ENCODE measurements at places on chromosomes 2 and 18.

DNA sequence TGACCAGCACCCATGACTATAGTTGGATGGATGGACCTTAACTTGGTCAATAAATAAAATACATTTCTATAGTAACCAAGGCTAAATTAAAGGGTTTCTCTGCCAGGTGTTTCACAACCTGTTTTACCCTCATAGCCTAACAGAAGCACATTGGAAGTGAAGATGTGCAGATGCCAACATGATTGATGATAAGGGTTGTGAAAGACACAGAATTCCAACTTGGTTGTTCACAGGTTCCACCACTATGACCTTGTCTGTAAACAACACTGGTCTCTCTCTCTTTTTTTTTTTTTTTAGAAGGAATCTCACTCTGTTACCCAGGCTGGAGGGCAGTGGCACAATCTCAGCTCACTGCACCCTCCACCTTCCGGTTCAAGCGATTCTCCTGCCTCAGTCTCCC is 37.5 kb upstream of the PTH2R start:
- DNase-seq = no peak

- DNase-seq = no peak
Measured at GRCh38 chr2:674321-674985, 2.8 kb downstream of the TMEM18 start.

- no peak for DNase-seq
Measured at GRCh38 chr2:53422979-53423378, 344.6 kb upstream of the CHAC2 start.

GRCh38 chr2:98293931-98294687 is 52.1 kb upstream of the CNGA3 start:
- DNase-seq = no peak

DNA sequence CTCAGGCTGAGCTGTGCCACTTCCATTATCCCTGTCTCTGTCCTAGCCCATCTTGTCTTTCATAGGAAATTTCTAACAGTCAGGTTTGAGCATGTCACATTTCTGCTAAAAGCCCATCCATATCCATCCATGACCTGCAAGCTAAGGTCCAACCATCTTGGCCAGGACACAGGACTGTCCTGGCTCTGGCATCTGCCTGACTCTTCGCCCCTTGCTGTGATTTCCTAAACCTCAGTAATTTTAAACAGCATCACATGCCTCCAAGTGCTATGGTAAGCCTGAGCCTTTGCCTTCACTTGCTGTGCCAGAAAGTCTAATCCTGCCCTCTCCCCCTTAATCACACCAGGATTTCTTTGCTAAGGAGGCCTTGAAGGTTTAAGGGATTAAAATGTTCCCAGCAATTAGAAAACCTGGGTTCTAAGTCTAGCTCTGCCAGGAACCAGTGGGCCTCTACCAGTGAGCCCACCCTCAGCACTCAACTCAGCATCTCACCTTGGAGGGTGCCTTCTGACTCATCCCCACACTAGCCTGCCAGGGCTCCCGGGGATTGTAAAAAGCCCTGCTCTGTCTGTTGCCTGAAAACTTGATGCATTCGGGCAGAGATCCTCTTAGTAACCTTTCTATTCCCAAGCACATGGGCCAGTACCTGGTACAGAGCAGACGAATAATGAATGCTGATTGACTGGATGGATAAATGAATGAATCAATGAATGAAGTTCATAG is 411.0 kb downstream of the LRATD1 start:
- no peak for DNase-seq

- no peak for DNase-seq
Measured at GRCh38 chr2:172861098-172861497, 125.5 kb downstream of the RAPGEF4 start.

- DNase-seq = no peak
Measured at GRCh38 chr2:130728549-130729316, at the start of gene GPR148. TSS of gene GPR148 (plus strand) at chr2:130729070. CDS start at chr2:130729152, 82 bp downstream.

DNA sequence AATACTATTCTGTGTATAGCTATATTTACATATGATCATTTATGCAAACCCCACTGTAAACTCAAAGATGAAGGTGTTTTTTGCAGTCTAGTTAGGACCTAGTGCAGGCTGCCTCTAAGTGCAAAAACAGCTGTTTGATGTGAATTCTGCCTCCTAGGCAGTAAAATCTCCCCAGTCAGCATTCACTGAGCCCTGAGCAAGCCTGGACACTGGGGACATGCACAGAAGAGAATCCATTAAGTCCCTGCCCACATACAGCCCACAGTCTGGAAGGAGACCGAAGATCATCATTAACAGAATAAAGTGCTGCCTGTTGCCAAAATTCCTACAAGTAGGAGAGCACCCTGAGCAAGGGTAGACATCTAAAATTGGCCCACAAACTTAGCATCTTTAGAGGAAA is 14.4 kb upstream of the BIN1 start:
- no peak for DNase-seq

DNA sequence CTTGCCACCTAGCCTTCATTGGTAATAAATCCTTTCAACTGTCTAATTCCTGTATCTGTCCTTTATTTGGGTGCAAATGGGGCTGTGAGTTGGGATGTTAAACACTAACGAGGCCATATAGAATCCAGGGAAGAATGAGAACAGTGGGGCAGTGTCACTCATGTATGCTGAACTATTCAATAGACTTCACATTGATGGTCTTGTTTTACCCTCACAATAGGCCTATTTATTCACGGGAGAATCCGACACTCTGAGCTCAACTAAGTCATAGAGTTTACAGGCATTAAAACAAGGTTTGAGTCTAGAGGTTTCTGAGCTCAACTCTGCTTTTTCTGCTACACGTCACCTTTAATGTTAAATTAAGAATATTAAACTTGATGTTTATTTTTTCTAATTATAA is 421.6 kb downstream of the SOX11 start:
- DNase-seq = no peak

All from omental fat pad (tissue), 4 donors.